Osteocyte (in vitro differentiated cells): ENCODE measurements at places on chromosomes 2 and 18.

DNA sequence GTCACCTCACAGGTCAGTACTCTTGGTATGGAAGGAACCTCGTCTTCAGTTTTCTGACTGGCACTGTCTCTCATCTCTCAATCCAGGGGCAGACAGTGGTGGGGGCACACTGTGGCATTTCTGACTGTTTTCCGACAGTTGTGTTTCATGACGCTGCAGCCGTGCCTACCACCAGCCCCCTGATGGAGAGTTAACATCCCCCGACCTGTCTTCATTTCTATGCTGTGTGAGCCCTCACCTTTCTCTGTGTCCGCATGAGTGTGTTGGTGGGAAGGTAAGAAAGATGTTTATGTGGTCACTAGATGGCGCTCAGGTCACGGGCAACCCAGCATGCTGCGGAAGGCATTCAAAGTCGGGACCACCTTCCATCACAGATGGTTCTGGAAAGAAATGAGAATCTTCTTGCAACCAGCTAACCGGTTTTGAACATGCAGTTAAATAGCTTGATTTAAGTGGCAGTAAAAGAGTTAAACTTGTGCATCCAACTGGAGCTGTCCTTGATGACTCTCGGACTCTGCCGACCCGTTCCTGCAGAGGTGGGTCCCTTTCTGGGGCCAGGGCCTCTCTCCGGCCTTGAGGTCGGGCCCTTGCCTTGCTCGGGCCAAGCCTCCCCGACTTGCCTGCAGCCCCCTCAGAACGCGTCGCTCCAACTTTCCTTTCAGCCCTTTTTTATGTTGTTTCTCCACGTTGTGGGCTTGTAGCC lies 92.4 kb downstream of the DYSF start:
- no peak for DNase-seq

GRCh38 chr2:86243950-86244733 lies 44.9 kb downstream of the MRPL35 start:
- no peak for DNase-seq

DNA sequence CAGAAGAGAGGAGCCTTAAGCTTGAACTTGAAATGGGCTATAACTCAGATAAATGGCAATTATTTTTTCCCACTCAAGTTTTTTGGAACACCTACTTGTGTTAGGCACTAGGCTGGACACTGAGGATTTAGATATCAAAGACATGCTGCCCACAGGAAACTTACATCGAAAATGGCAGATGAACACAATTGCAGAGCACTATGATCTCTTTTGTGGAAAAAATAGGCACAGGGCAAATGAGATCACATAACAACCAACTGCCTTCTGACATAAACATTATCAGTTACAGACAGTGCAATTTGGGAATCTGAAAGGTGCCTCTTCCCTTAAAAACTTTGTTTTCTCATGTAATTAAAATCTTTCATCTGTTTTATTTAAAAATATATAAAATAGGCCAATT lies 3.8 kb upstream of the IRS1 start:
- DNase-seq = no peak

- no peak for DNase-seq
These were observed 28.5 kb downstream of the HRH4 start for GRCh38 chr18:24488824-24489493.

DNA sequence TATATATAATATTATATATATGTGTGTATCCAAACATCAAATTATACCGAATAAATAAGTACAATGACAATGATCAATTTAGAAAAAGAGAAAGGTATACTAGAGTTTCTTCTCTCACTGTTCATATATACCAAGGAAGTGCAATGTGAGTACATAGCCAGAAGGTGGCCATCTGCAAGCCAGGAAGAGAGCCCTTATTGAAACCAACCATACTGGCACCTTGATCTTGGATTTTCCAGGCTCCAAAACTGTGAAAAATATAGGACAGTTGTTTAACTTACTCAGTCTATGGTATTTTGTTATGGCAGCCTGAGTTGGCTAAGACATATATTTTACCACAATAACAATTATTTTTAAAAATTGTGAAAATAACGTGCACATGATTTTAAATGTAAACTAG lies 1490.2 kb upstream of the SLC39A10 start:
- no peak for DNase-seq

GRCh38 chr18:68766433-68766832 lies 31.4 kb upstream of the CCDC102B start:
- DNase-seq = no peak
